Activated T-cell treated with anti-CD3 and anti-CD28 coated beads for 48 hours (primary cell): ENCODE measurements at places on chromosomes 2 and 18.
A peak's percentile ranks its signal among the peaks of the same experiment; 100 is the strongest.

- peak; percentile 57 for DNase-seq
Observed at GRCh38 chr2:64988420-64989125, 626 bp upstream of the SLC1A4 start.

DNA sequence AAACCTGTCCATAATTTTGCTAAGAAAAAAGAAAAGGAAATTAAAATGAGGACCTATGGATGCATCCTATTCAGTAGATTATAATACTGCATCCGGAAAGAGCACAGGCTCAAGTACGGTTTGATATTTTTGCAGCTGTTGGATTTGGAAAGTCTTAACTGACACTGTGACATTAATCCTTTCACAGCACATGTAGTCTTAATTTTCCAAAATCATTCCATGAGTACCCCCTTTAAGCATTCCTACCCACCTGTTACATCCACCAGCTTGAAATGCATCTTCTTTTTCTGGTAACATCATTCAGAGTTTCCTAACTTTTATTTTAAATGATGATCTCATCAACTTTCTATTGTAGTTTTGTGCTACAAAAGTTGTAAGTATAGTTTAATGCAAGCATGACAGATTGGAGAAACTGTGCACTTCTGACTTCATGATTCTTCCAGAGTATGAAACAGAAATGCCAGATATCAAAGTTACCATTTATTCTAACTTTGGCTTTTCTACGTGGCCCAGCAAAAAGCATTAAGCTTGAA lies 113.5 kb downstream of the ESCO1 start:
- no peak for DNase-seq

DNA sequence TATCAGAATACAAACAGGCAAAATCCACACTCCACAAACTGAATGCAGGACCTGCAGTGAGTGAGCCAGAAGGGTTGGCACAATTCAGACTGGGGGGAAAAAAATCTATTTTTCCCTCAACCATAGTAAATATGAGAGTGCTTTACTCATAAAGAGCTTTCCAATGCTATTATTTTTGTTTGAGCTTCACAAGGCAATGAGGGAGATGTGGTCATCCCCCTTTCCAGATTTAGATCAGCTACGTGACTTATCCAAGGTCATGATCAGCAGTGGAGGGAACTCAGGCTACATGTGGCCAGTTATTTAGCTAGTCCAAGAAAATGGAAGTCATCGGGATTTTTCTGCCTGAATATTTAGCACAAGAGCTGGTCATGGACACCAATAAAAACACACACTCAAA lies 120.4 kb upstream of the KLF7 start:
- DNase-seq: no peak

DNA sequence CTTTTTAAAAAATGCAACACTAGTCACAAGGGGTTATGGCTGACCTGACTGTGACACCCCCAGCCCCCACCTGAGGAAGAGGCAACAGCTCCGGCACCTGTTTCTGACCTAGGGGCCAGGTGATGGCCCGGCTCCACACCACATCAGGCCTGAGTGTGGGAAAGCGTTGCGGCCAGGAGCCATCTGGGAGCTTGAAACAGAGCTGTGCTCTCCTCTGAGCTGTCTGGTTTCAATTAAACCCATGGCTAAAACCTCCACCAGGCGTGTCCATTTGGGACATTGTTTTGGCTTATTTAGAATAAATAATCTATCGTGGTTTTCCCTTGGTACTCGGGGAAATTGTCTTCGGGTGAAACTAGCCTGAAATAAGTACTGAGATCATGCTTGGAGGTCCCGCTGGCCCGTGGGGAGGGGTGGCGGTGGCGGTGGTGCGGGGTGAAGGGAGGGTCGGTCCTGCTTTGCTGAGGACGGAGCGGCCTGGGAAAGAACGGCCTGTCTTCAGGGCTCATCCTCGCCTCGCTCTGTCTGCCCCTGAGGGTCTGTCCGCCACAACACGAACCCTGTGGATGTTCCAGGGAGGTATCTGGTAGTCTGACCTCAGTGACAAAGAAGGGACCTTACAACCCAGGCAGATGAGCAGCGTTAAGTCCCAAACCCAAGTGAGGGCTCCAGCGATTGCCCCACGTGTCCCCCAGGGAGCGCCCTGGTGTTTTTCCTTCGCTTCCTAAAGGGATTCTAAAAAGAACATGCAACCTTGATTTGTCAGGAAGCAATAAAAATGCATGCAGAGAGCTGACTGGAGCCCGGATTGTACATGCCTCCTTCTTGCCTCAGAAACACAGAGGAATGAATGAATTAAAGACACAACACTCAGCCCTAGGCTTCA lies 58.7 kb downstream of the IL1RL2 start:
- DNase-seq: no peak

GRCh38 chr18:32875625-32876024 lies 102.8 kb upstream of the KLHL14 start:
- no peak for DNase-seq
